ENCODE measurements at places on chromosomes 6 and 20. TPM values are rescaled to one million over a fixed set of nuclear protein-coding genes. Genes with fewer than 3 reads are reported as not detected.

- no peak for DNase-seq
Measured at GRCh38 chr20:25318471-25319240, 70.8 kb downstream of the PYGB start.

GRCh38 chr6:72654071-72654621 is 32.3 kb downstream of the KCNQ5 start:
- no peak for DNase-seq

The TFAP2D gene
- total RNA-seq = not detected

- DNase-seq = no peak
Measured at GRCh38 chr6:12288211-12288618, 1.9 kb upstream of the EDN1 start.
